MCF 10A (cell line): ENCODE measurements at places on chromosomes 12 and 14. TPM values are rescaled to one million over a fixed set of nuclear protein-coding genes. Genes with fewer than 3 reads are reported as not detected.

ADCY6 gene
- total RNA-seq = 21.9 and 33.2 TPM in 2 replicates

CDC42BPB gene
- total RNA-seq = 82.7 and 91.1 TPM in 2 replicates

NR2C1 gene
- total RNA-seq = 29.0 and 35.2 TPM in 2 replicates

P2RX7 gene
- 0.68 and 1.3 TPM in 2 replicates for total RNA-seq

ABCC9 gene
- 0.12 TPM in 2 replicates for total RNA-seq

PLD4 gene
- total RNA-seq = not detected in 2 replicates

FAIM2 gene
- total RNA-seq = not detected in 2 replicates

CCDC196 gene
- total RNA-seq = not detected in 2 replicates

DCN gene
- 33.1 and 46.5 TPM in 2 replicates for total RNA-seq

ANKS1B gene
- 17.7 and 18.8 TPM in 2 replicates for total RNA-seq

PGF gene
- 1.3 and 2.1 TPM in 2 replicates for total RNA-seq

P2RX2 gene
- total RNA-seq = not detected in 2 replicates

CD4 gene
- total RNA-seq = not detected in 2 replicates

MGAT4C gene
- 0.10 TPM in 1 of 2 replicates, not detected in the other for total RNA-seq

GYS2 gene
- 0.29 and 0.47 TPM in 2 replicates for total RNA-seq

DNAJC22 gene
- total RNA-seq = 0.25 and 0.33 TPM in 2 replicates

BICDL1 gene
- 18.4 and 20.7 TPM in 2 replicates for total RNA-seq

TBC1D30 gene
- 7.9 and 9.4 TPM in 2 replicates for total RNA-seq

GPX2 gene
- not detected in 2 replicates for total RNA-seq

SLC8A3 gene
- total RNA-seq = not detected in 2 replicates

MUCL1 gene
- total RNA-seq = not detected in 2 replicates

KIF26A gene
- total RNA-seq = 0.26 and 0.39 TPM in 2 replicates

SOX5 gene
- 0.91 and 0.98 TPM in 2 replicates for total RNA-seq

EML1 gene
- total RNA-seq = 9.5 and 11.6 TPM in 2 replicates

PALS1 gene
- total RNA-seq = 19.1 and 21.4 TPM in 2 replicates

RDH16 gene
- 0.10 and 0.16 TPM in 2 replicates for total RNA-seq

CTSG gene
- total RNA-seq = not detected in 2 replicates

HCAR3 gene
- not detected in 2 replicates for total RNA-seq
